ENCODE measurements at places on chromosomes 4 and X.

GRCh38 chr4:17310269-17310652, 201.6 kb downstream of the QDPR start:
- ATAC-seq = no peak

GRCh38 chr4:41156574-41156973, 57.8 kb downstream of the APBB2 start:
- ATAC-seq = no peak

DNA sequence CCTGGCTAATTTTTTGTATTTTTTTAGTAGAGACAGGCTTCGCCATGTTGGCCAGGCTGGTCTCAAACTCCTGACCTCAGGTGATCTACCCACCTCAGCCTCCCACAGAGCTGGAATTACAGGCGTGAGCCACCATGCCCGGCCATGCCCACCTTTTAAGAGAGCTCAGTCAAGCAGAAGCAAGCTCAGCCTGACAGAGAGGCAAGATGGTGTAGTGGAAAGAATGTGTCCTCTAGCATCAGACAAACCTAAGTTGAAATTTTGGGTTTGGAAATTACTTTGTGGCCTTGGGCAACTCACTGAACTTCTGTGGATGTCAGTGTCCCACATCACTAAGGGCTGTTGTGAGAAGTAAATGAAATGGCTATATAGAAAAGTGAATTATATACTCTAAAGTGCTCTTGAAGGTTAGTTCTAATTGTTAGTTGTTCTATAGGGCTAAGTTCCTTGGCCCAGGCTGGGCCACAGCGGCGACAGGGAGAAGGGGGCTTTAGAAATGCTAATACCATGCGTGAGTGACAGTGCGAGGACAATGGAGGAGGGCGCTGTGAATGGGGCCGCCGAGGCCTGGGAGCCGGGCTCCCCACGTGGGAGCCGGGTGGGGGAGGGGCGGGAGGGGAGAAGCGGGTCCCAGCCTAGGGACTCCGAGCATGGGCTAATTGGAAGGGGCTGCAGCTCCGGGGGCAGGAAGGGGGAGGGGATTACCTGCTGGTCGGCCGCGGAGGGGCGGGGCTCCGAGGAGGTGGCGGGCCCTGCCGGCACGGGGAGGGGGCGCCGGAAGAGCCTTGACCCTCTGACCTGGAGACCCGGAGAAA, 15.6 kb downstream of the PJA1 start:
- no peak for ATAC-seq

GRCh38 chr4:21097865-21098264, 397.6 kb downstream of the PACRGL start:
- no peak for ATAC-seq

DNA sequence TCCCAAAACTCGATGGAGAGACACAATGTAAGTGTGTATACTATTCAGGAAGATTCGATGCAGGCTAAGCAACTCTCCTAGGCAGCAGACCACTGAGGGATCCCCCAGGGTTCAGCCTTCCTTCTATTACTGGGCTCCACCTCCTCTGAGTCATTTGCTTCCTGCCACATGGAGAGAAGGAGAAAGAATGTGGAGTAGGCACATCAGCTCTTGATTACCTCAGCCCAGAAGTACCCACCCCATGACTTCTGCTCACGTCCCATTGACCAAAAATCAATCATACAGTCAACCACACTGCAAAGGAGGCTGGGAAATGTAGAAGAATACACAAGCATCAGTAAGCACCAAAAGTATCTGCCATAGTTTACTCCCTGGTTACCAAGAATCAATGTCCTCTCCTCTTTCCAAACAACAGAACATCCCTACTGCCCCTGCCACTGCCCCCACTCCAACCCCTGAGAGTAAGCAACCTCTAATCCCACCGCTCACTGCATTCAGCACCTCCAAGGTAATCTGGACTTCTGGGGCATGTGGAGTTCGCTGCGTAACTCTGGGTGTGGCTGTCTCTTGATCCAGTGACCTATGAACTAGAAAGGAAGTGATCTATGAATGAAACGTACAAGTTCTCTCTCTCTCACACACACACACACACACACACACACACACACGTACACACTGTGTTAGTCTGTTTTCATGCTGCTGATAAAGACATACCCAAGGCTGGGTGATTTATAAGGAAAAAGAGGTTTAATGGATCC, 91.2 kb upstream of the C1QTNF7 start:
- ATAC-seq = no peak

DNA sequence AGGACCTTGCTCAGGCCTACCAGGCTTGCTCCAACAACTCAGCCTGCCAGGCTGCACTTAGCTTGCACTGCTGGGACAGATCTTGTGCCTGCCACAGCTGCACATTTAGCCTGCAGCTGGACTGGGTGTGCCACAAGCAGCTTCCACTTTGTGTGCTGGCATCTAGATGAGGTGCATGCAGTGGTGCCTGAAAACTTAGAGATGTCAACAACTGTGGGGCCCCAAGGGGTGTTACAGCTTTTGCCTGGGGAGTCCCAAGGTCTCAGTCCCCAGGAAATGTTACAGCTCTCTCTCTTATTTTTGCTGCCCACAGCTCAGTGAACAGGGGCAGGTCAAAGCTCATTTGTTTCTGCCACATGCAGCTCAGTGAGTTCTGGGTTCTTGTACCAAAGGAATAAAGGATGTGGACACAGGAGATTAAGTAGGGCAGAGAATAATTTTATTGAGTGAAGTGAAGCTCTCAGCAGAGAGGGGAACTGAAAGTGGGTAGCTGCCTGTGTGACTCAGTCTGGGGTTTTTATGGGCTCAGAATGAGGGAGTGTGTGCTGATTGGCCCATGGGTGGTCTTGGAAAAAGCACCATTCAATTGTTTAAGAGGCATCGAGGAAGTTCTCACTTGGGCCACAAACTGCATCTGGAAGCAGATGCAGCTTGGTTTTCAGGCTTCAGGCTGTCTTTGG, 828.3 kb downstream of the TECRL start:
- ATAC-seq = no peak

- no peak for ATAC-seq
Measured at GRCh38 chr4:84578540-84579402, 4.2 kb upstream of the CDS1 start.

- ATAC-seq = no peak
Measured at GRCh38 chr4:140686796-140687195, 69.4 kb downstream of the TBC1D9 start.

GRCh38 chr4:171814545-171814944, 1.3 kb downstream of the GALNTL6 start:
- ATAC-seq = no peak

DNA sequence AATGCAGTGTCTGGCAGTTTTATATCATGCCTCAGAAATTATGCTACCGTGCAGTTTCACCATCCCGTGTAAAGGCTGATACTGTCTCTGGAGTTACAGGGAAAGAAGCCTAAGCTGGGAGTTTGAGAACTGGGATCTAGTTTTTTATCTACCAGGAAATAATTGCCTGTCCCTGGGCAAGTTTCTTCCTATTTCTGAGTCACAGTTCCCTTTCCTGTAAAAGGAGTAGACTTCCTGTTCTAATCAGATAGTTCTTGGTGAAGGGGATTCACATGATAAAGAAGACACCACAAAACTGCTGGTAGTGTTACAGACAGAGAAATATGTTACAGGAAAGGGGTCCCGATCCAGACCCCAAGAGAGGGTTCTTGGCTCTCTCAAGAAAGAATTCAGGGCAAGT, 17.1 kb downstream of the HERC3 start:
- ATAC-seq = no peak

- no peak for ATAC-seq
Measured at GRCh38 chr4:95212692-95213091, 336.1 kb downstream of the UNC5C start.

- ATAC-seq = no peak
Measured at GRCh38 chr4:186554539-186554913, 841 bp downstream of the MTNR1A start.

DNA sequence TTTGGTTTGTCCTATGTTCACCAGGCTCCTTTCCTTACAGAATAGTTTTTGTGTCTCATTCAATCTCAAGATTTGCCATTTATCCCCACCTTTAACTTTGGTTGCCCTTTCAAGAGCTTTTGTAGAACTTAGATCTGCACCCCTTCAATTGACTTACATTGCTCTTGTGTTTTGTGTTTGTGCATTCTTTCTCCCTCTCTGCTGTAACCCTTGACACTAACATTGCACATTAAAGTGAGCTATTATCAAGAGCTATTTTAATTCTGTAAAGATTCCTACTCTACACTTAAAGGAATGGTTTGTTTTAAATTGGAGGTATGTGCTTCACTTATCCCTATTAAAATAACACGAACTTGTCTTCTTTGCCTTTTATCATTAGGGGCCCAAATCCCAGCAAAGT, 65.3 kb downstream of the CDS1 start:
- no peak for ATAC-seq

DNA sequence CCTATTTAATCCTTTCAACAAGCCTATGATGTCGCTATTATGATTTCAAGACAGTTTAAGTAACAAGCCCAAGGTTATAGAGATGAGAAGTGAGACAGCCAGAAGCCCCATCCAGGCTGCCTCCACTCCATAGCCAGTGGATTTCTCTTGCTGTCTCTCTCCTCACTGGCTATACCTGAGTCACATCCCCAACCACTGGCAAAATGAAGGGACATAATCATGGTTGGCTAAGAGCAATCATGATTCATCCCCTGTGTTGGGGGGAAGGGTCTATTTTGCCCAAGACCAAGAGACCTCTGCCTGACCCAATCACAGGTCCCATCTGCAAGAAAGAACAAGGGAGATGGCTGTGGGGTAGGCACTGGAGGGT, 334.9 kb upstream of the GATB start:
- ATAC-seq = no peak

GRCh38 chr4:123415977-123416376, 19.4 kb downstream of the SPRY1 start:
- ATAC-seq = no peak

DNA sequence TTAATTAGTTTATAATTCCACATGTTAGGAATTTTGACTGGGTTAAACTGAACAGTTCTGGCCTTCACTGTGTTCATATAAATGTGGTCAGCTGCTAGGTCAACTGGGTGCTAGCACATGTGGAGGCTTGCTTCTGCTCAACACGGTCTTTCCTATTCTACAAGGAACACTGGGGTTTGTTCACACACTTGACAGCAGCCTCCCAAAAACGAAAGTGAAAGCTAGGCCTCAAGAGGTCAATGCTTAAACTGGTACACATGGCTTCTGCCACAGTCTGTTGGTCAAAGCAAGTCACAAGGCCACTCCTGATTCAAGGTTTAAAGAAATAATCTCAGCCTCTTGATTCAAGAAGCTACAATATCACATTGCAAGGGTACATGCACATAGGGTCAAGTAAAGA, 126.5 kb downstream of the QDPR start:
- no peak for ATAC-seq

DNA sequence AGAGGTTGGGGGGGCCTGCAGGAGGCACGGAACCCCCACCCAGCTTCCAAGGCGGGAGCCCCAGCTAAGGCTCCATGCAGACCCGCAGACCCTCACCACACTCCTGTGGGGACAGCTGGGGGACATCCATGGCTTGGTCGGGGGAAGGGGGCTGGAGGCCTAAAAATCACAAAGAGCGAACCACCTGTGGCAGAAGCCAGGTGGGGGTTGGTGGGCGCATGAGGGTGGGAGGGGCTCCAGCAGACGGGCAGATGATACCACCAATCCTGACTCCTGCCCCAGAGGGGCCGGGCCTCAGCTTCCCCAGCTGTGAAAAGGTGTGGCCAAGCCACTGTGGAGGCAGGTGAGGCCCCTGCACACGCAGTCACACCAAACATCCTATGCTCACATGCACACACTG, 111.6 kb downstream of the FAM53A start:
- ATAC-seq = no peak

GRCh38 chrX:106692425-106693065, 34.0 kb upstream of the RNF128 start:
- no peak for ATAC-seq

- ATAC-seq = no peak
Measured at GRCh38 chr4:24013668-24014422, 124.0 kb upstream of the PPARGC1A start.

DNA sequence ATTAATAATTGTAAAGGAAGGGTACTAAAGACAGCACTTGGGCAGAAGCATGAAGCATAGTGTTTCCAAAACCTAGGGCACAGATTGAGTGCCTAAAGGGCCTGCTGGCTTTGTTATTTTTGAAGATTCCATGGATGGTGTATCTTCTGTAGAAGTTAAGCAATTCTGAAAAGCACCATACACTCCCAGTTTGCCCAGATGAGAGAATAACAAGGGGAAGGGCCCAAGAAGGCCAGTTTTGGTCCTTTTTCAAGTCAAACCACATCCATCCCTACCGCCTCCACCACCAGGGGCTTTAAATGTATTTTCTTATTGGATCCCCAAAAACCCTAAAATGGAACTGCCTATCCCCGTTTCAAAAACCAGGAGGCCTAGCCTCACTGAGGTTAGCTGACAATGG, 17.2 kb downstream of the SCARB2 start:
- no peak for ATAC-seq

GRCh38 chr4:69126024-69126423, 29.8 kb downstream of the UGT2B7 start:
- ATAC-seq = no peak

DNA sequence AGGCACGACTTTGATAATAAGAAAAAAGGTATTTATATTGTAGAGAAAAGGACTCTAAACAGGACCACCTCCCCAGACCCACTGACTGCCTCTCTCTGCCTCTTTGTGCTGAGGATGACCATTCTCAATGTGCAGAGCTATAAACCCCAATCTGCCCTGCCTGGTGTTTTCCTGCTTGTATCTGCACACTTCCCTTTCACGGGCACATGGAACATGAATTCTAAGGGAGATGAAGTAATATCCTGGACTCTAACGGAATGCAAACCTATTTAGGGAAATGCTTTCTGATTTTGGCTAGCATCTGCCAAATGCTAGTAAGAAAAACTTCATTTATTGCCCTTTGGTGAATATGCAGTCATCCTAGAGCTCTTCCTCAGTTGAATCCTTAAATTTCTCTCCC, 2.4 kb downstream of the DIPK2B start:
- ATAC-seq = no peak

- no peak for ATAC-seq
Measured at GRCh38 chr4:1512051-1512737, 106.0 kb upstream of the NKX1-1 start.

DNA sequence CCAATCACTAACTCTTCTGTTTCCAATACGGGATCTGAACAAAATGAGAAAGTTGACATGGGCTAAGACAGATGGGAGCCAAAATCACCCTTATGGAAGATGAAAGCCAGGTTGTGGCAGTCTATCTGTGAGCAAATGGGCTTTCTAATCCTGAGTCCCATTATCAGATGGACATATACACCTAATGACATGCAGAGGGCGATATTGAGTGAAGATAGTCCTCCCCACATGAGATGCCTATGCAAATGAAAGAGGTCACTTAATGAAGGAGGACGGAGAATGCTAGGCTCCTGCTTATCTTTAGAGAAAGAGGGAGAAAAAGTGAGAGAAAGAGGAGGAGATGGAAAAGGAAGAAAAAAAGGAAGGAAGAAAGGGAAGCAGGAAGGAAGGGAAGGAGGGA, 547.5 kb downstream of the NLGN4X start:
- no peak for ATAC-seq

DNA sequence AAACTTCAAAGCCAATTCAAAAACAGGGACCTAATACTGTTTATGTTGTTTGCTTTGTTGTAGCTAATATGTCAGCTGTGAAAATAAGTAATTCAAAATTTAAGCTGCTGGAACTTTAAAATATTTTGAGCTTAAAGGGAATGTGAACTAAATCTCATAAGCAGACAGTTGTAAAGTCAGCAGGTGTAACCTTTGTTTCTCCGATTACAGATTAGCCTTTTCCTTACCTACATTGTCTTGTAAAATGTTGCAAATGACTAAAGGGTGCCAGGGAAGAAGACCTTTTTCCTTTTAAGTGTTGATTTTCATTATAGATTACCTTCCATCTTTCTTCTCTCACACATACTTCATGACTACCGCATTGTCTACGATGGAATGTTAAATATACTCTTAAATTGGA, 405.1 kb downstream of the KCNIP4 start:
- ATAC-seq = no peak

All from esophagus mucosa (tissue), 1 donor.